ENCODE measurements at places on chromosomes 4 and X.
A peak's percentile ranks its signal among the peaks of the same experiment; 100 is the strongest.

- no peak for DNase-seq
Measured at GRCh38 chrX:39017077-39017476, 215.8 kb downstream of the MID1IP1 start.

DNA sequence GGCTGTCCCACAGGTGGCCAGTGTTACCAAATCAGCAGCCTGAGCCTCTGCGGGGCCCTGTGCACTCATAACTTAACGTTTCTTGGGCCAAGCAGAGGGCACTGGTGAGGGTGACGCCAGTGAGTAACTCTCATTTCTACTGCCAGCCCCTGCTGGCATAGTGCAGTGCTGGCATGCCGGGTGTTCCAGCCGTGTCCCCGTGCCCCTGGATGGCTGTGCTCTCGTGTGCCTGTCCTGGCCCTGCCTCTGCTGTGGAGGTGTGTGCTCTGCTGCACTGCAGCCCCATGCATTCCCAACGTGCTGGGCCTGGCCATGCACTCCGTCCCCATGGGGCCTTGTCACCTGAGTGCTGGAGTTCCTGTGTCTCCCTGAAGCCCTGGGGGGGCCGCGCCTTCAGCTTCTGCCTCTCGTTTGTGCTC, 14.7 kb downstream of the TBC1D14 start:
- no peak for DNase-seq

DNA sequence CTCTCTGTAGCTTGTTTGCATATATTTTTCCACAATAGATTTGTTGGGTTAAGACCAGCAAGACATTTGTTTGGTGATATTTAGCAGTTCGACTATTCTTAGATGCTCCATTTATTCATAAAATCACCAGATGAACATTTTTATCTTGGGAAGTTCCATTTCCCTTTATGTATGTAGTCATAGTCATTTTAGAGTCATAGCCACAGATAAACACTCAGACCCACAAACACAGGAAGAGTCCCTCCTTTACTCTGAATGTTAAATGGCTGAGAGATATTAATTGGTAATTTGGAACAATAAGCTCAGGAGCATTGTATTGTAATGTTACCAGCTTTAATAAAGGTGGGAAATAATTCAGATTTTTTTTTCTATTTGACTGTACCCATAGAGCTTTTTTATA, 1608.7 kb downstream of the STIM2 start:
- DNase-seq, result no peak

- peak; percentile 67 for DNase-seq
Measured at GRCh38 chr4:140876615-140877364, 120.6 kb upstream of the TBC1D9 start.

GRCh38 chrX:22628275-22628674, 355.6 kb downstream of the CBLL2 start:
- DNase-seq, result no peak

DNA sequence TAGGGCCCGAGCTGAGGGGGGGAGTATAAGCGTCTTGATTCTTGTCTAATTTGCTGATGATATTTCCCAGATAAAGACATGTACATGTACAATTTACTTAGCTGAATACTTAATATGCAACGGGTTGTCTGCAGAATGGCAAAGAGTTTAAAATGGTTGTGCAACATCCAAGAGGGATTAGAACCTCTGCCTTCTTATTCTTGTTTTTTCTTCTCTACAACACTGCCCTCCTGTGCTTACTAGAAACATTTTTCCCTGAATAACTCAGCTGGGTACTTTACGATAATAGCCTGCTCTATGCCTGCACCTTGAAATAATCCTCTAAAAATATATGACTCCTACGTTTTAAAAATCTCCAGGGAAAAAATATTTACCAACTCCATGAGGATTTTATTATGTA, 41.8 kb downstream of the INTS12 start:
- peak; percentile 13 for DNase-seq

- no peak for DNase-seq
Measured at GRCh38 chr4:74845834-74846233, 51.5 kb upstream of the BTC start.

GRCh38 chrX:107135049-107135964, 16.7 kb upstream of the RBM41 start:
- DNase-seq, result peak; percentile 48

DNA sequence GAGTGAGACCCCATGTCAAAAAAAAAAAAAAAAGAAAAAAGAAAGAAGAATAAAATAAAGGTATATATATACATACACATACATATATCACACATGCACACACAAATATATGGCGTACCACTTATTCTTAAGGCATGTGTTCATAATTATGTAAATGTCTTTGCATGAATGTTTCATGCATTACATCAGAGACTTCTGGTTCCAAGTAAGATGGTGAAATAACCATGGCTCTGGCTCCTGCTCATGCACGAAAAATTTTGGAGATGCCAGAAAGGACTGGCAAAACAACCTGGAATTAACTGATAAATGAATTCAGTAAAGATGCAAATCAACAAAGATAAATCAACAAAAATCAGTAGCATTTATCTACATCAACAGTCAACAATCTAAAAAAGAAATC, 19.7 kb upstream of the FHIP1A start:
- DNase-seq, result peak; percentile 56

- DNase-seq, result peak; percentile 65
Measured at GRCh38 chr4:24642981-24643547, 58.7 kb upstream of the DHX15 start.

GRCh38 chr4:6472387-6473263, at the start of gene PPP2R2C:
Gene PPP2R2C (minus strand): TSS chr4:6472614. CDS start chr4:6472229, 385 bp downstream.
- DNase-seq, result no peak

GRCh38 chr4:73499996-73500765, 18.6 kb downstream of the AFM start:
- no peak for DNase-seq

GRCh38 chr4:94517492-94517891, 65.8 kb downstream of the PDLIM5 start:
- DNase-seq, result no peak

GRCh38 chr4:13540446-13541175, 3.7 kb downstream of the NKX3-2 start:
- no peak for DNase-seq

GRCh38 chr4:2545321-2546013, 9.0 kb downstream of the FAM193A start:
- DNase-seq, result no peak

- DNase-seq, result no peak
Measured at GRCh38 chr4:174537634-174538033, 15.3 kb upstream of the HPGD start.

GRCh38 chr4:173651651-173652282, 121.7 kb upstream of the HAND2 start:
- DNase-seq, result no peak

- DNase-seq, result peak; percentile 22
Measured at GRCh38 chrX:141278306-141278705, 36.0 kb upstream of the SPANXC start.

GRCh38 chrX:126376465-126376864, 176.1 kb downstream of the DCAF12L1 start:
- DNase-seq, result no peak

- peak; percentile 42 for DNase-seq
Measured at GRCh38 chrX:40171513-40172400, 74.0 kb upstream of the BCOR start.

DNA sequence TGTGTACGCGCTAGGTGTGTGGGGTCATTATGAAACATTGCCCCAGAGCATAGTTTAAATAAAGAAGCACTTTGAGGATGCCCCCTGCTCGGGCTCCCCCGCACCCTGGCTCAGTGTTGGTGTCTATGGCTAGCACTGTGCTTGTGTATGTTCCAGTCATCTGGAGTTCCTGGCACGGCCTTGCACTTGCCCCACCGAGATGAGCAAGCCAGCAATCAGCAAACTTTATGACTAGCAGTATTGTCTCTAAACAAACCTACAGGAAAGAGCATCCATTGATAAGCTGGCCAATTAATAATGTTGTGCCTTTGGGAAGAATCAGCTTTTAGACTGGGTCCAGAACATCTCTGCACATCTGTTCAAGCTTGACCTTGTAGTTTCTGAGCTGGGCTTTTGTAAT, 707 bp upstream of the SHROOM4 start:
- DNase-seq, result no peak

DNA sequence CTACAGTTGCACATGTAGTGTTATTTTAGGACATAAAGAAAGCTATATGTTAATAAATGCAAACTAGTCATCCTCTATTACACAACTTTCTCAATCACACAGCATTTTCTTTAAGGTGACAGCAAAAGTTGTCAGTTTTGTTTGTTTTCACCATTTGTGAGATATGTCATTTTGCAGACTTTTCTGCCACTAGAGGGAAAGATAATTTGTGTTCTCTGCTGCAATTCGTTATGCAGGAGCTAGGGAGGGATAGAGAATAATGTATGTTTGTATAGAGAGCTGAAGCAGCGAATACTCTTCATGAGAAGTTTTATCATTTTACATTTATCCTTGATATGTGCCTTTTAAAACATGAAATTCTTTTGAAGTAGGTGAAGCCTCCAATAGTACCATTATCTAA, 670.6 kb upstream of the ATOH1 start:
- no peak for DNase-seq

- peak; percentile 57 for DNase-seq
Measured at GRCh38 chrX:47991263-47992094, 12.3 kb downstream of the ZNF182 start.

GRCh38 chr4:20408611-20409010, 156.9 kb downstream of the SLIT2 start:
- no peak for DNase-seq

- no peak for DNase-seq
Measured at GRCh38 chr4:63901304-63901703, 507.9 kb downstream of the TECRL start.

- no peak for DNase-seq
Measured at GRCh38 chr4:55346851-55347255, 811 bp downstream of the SRD5A3 start.

All from fibroblast of upper back skin (primary cell).